Neuronal stem cell (in vitro differentiated cells): ENCODE measurements at places on chromosomes 4 and X.

- H3K36me3 ChIP-seq: no peaks in the 10 kb centered on the region
- H3K4me3 ChIP-seq: no peak overlapping the region
- H3K27me3 ChIP-seq: no peaks in the 10 kb centered on the region
- H3K27ac ChIP-seq: no peak overlapping the region
- no peak for DNase-seq
Measured at GRCh38 chr4:170256807-170257206, 167.1 kb upstream of the AADAT start.

DNA sequence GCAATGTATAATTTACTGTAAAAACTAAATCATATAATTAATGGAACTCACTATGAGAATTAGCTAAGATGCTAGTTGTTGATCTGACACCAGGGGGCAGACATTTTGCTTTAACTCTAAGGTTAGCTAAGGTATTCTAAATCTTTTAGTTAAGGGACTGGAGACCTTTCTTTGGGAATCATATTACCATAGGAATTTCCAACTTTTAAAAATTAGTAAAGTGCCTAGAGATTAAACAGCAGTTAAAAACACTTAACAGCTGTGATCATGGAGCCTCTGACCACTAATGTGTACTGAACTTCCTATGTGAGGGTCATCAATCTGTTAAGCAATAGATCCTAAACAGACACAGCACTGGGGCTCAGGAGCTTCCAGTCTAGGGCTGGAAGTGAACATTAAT lies 226.6 kb downstream of the NSUN7 start:
- H3K4me1 ChIP-seq: no peaks in the 10 kb centered on the region
- no peaks in the 10 kb centered on the region for H3K36me3 ChIP-seq
- no peak overlapping the region for H3K27ac ChIP-seq
- H3K4me3 ChIP-seq: no peak overlapping the region

- no peaks in the 10 kb centered on the region for H3K4me1 ChIP-seq
- no peaks in the 10 kb centered on the region for H3K36me3 ChIP-seq
- no peaks in the 10 kb centered on the region for H3K27me3 ChIP-seq
- no peak for DNase-seq
Measured at GRCh38 chr4:41410049-41410448, 127.9 kb upstream of the LIMCH1 start.

DNA sequence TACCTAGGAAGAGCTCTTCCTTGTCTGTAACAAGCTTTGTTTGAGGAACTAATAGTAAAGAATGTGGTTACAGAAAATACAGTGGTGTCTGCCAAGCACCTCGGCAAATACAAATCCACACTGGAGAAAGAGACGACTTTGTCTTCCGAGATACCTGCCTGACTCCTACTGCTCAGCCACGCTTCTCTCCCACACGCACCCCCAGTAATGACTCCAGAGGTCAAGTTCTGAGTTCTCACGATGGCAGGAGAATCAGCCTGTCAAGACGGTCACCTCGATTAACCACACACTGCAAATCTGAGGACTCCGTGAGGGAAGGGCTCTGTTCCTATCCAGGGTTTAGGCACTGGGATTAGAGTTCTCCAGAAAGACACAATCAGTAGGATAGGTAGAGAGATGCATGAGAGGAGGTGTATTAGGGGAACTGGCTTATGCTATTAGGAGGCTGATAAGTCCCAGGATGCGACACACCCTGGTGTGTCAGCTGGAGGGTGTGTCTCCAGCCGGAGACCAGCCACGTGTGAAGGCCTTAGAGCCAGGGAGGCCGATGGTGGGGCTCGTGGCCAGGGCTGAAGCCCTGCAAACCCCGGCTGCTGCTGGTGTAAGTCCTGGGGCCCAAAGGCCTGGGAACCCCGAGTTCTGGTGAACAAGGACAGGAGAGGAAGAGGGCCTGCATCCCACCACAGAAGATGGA lies 8.4 kb upstream of the TRIML2 start:
- H3K4me1 ChIP-seq: peaks cover 2% of the 10 kb centered on the region
- H3K36me3 ChIP-seq: no peaks in the 10 kb centered on the region
- no peaks in the 10 kb centered on the region for H3K27me3 ChIP-seq
- DNase-seq: no peak
- H3K27ac ChIP-seq: no peak overlapping the region
- no peak overlapping the region for H3K4me3 ChIP-seq

DNA sequence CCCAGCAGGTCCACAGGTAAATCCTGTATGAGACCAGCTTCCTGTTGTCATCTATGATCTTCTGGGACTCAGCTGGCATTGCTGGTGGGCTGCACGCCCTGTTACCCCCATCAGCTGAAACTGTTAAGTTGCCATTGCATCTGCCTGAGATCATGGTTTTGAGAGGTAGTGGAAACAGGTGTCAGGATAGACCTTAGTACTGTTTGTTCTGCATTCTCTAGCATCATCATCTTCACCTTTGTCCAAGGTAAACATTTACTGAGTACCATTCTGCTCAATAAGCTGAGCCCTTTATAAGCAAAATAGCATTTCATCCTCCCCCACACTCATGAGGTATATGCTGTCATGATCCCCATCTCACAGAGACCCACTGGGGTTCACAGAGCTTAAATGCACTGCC lies 42.9 kb upstream of the PROM1 start:
- DNase-seq: no peak
- no peak overlapping the region for H3K27ac ChIP-seq
- H3K4me1 ChIP-seq: no peaks in the 10 kb centered on the region
- peaks cover 38% of the 10 kb centered on the region for H3K27me3 ChIP-seq
- H3K36me3 ChIP-seq: no peaks in the 10 kb centered on the region

- H3K27me3 ChIP-seq: no peaks in the 10 kb centered on the region
- H3K36me3 ChIP-seq: no peaks in the 10 kb centered on the region
- H3K4me3 ChIP-seq: no peak overlapping the region
- H3K4me1 ChIP-seq: no peaks in the 10 kb centered on the region
- no peak for DNase-seq
Measured at GRCh38 chr4:188903986-188904385, 764.7 kb downstream of the TRIML1 start.

DNA sequence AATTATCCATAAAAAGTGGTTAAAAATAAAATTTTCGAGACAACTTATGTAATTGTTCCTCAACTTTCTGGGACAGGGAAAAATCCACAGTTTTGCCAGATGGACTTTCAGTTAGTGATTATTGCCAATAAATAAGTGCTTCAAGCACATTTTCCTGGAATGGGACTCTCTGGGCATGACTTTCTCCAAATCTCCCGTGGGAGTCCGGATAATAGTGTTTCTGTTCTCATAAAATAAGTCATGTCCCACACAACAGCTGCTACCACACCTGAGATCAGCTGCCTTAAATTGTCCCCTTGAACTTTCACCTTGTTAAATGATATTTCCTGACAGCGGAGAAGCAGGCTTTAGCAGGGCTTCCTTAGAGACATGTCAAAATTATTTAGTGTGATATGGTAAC lies 133.4 kb upstream of the NAP1L5 start:
- no peak overlapping the region for H3K4me3 ChIP-seq
- H3K36me3 ChIP-seq: peaks cover 2% of the 10 kb centered on the region
- H3K27me3 ChIP-seq: no peaks in the 10 kb centered on the region
- no peaks in the 10 kb centered on the region for H3K4me1 ChIP-seq
- no peak for DNase-seq
- H3K27ac ChIP-seq: no peak overlapping the region

GRCh38 chr4:123587983-123588494 lies 191.4 kb downstream of the SPRY1 start:
- H3K4me1 ChIP-seq: no peaks in the 10 kb centered on the region
- H3K27ac ChIP-seq: no peak overlapping the region
- no peak overlapping the region for H3K4me3 ChIP-seq
- no peak for DNase-seq
- H3K27me3 ChIP-seq: no peaks in the 10 kb centered on the region

- H3K27ac ChIP-seq: peak overlapping the region; percentile 9
- H3K27me3 ChIP-seq: no peaks in the 10 kb centered on the region
- H3K4me1 ChIP-seq: no peaks in the 10 kb centered on the region
- no peak overlapping the region for H3K4me3 ChIP-seq
- peak; percentile 45 for DNase-seq
Measured at GRCh38 chrX:113929004-113929403, 654.9 kb upstream of the HTR2C start.

- peaks cover 7% of the 10 kb centered on the region for H3K4me1 ChIP-seq
- no peak overlapping the region for H3K4me3 ChIP-seq
- no peaks in the 10 kb centered on the region for H3K36me3 ChIP-seq
- no peak overlapping the region for H3K27ac ChIP-seq
Measured at GRCh38 chr4:86596807-86597206, 2.7 kb downstream of the PTPN13 start.

DNA sequence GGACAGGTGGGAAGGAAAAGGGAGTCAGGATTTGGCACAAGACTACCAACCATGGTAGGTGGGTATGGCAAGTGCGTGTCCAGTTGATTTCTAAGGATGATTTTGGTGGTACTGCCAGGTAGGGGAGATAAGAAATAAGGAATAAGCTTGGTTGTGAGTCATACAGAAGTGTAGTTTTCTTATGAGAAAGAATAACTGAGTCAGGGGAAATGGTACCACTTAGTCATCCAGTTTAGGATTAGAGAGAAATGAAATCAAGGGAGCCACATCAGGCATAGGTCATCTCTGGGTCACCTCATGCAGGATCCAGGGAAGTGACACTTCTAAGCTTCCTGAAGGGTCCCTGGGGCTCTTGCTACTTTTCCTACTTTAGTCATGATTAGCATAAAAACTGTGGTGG lies 107.1 kb upstream of the C1GALT1C1 start:
- H3K4me1 ChIP-seq: no peaks in the 10 kb centered on the region
- no peak overlapping the region for H3K4me3 ChIP-seq
- DNase-seq: no peak
- H3K27me3 ChIP-seq: peaks cover 2% of the 10 kb centered on the region
- no peaks in the 10 kb centered on the region for H3K36me3 ChIP-seq

DNA sequence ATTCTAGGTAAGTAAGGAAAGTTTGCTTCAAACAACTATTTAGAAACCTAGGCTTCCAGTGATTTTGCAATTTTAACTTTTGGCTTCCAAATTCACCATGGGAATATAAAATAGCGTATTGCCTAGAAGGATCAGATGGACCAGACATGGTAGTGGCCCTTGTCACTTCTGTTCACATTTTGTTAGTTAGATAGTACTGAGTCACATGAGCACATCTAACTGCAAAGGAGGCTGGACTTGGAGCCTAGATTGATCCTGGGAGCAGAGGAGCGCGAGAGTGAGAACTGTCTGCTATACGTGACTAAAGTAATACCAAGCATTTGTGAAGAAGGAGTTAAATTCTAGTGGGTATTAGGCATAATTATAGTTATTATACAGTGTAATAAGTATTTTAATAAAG lies 102.4 kb downstream of the ARHGAP24 start:
- no peak for DNase-seq
- H3K27me3 ChIP-seq: no peaks in the 10 kb centered on the region
- no peaks in the 10 kb centered on the region for H3K4me1 ChIP-seq

GRCh38 chrX:13357925-13358324 lies 38.1 kb upstream of the ATXN3L start:
- DNase-seq: peak; percentile 9
- peaks cover 1% of the 10 kb centered on the region for H3K4me1 ChIP-seq
- no peak overlapping the region for H3K27ac ChIP-seq
- no peaks in the 10 kb centered on the region for H3K36me3 ChIP-seq
- H3K4me3 ChIP-seq: no peak overlapping the region

GRCh38 chr4:32148111-32148666 lies 1428.0 kb downstream of the PCDH7 start:
- H3K27ac ChIP-seq: no peak overlapping the region
- H3K27me3 ChIP-seq: no peaks in the 10 kb centered on the region
- H3K4me3 ChIP-seq: no peak overlapping the region
- peaks cover 3% of the 10 kb centered on the region for H3K4me1 ChIP-seq
- no peaks in the 10 kb centered on the region for H3K36me3 ChIP-seq
- no peak for DNase-seq

- H3K27ac ChIP-seq: no peak overlapping the region
- DNase-seq: no peak
- H3K4me3 ChIP-seq: no peak overlapping the region
- no peaks in the 10 kb centered on the region for H3K36me3 ChIP-seq
Measured at GRCh38 chr4:1201851-1202525, 29.6 kb upstream of the SPON2 start.

GRCh38 chrX:43530837-43531236 lies 125.3 kb upstream of the MAOA start:
- no peaks in the 10 kb centered on the region for H3K36me3 ChIP-seq
- H3K4me3 ChIP-seq: no peak overlapping the region
- DNase-seq: no peak
- H3K27ac ChIP-seq: no peak overlapping the region
- no peaks in the 10 kb centered on the region for H3K27me3 ChIP-seq
- H3K4me1 ChIP-seq: no peaks in the 10 kb centered on the region

- H3K36me3 ChIP-seq: no peaks in the 10 kb centered on the region
- H3K4me1 ChIP-seq: no peaks in the 10 kb centered on the region
- H3K27ac ChIP-seq: no peak overlapping the region
Measured at GRCh38 chrX:19190902-19191301, 68.6 kb upstream of the ADGRG2 start.

GRCh38 chr4:143411527-143412419 lies 75.1 kb downstream of the GAB1 start:
- no peaks in the 10 kb centered on the region for H3K36me3 ChIP-seq
- no peaks in the 10 kb centered on the region for H3K27me3 ChIP-seq
- DNase-seq: peak; percentile 30
- peaks cover 9% of the 10 kb centered on the region for H3K4me1 ChIP-seq
- peak overlapping the region; percentile 61 for H3K27ac ChIP-seq

- H3K27ac ChIP-seq: no peak overlapping the region
- H3K36me3 ChIP-seq: peaks cover 15% of the 10 kb centered on the region
- no peaks in the 10 kb centered on the region for H3K27me3 ChIP-seq
- H3K4me3 ChIP-seq: no peak overlapping the region
- H3K4me1 ChIP-seq: no peaks in the 10 kb centered on the region
Measured at GRCh38 chrX:48601741-48602394, 4.6 kb downstream of the WDR13 start.

DNA sequence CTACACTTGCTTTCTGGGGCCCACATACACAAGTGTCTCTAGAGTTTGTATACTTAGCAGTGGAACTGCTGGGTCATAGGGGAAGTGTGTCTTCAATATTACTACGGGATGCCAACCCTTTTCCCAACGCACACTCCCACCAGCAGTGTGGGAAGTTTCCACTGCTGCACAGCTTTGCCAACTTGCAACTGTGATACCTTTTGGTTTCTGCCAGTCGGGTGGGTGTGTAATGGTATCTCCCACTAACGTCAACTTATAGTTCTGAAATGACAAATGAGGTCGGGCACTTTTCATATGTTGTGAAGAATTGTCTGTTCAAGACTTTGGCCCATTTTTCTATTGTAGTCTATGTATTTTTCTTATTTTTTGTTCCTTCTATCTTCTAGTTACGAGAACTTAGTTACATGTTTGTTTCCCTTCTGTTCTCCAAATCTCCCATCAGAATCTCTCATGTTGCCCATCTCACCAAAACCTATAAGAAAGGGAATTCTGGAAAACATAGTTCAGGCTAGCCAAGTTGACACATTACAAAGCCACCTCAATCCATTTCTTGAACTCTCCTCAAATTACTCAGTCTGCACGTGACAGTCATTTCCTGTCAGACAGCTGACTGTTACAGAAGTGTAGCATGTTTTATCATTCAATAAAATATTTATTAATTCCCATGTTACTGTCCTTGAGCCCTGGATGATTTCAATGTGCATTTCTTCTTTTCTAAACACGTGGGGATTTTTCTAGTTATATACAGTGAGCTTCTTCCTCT lies 30.7 kb downstream of the PNMA6E start:
- H3K4me1 ChIP-seq: no peaks in the 10 kb centered on the region
- no peaks in the 10 kb centered on the region for H3K27me3 ChIP-seq
- H3K27ac ChIP-seq: no peak overlapping the region
- no peak overlapping the region for H3K4me3 ChIP-seq
- H3K36me3 ChIP-seq: no peaks in the 10 kb centered on the region

GRCh38 chr4:113979148-113979904 lies at the start of gene ARSJ:
TSS of gene ARSJ (minus strand) at chr4:113979647. CDS start at chr4:113978834, 813 bp downstream.
- no peaks in the 10 kb centered on the region for H3K36me3 ChIP-seq
- peaks cover 14% of the 10 kb centered on the region for H3K27me3 ChIP-seq
- H3K27ac ChIP-seq: no peak within 1 kb of the TSS
- DNase-seq: peak; percentile 63
